ENCODE measurements at places on chromosomes 3 and 15. TPM values are rescaled to one million over a fixed set of nuclear protein-coding genes. Genes with fewer than 3 reads are reported as not detected.

The OSTN gene
- not detected for total RNA-seq

GRCh38 chr15:68341760-68342725 is 64.5 kb downstream of the FEM1B start:
- H3K36me3 ChIP-seq: no peaks in the 10 kb centered on the region
- no peak for DNase-seq
- H3K4me3 ChIP-seq: no peak overlapping the region
- H3K27me3 ChIP-seq: no peaks in the 10 kb centered on the region
- H3K4me1 ChIP-seq: no peaks in the 10 kb centered on the region
- H3K27ac ChIP-seq: no peak overlapping the region

DNA sequence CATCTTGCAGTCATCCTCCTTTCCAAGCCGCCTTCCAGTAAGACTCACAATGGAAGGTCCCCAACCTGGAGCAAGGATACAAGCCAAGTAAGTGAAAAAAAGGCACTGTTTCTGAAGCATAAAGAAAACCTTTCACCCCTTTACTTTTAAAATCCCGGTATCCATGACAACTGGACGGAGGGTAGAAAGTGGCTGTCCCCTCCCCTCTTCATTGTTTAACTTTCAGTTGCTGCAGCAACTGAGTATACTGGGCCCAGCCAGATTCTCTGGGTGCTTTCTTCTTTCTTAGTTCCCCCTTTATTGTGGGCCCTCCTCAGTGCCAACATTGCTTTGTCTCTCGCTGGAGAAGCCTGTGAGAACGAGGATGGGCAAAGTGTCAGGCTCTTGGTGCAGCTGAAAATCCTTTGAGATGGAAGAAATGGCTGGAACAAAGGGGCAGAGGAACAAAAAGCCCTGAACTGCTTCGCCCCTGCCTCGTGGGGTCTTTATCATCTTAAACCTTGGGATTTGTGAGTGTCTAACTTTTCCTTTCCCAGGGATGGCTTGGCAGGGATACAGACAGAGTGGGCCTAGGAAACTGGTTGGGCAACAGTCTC is 224.0 kb upstream of the RGMA start:
- H3K4me1 ChIP-seq: no peaks in the 10 kb centered on the region
- H3K27me3 ChIP-seq: no peaks in the 10 kb centered on the region
- no peak overlapping the region for H3K4me3 ChIP-seq

- H3K36me3 ChIP-seq: no peaks in the 10 kb centered on the region
- no peak overlapping the region for H3K4me3 ChIP-seq
- H3K27me3 ChIP-seq: no peaks in the 10 kb centered on the region
- peaks cover 17% of the 10 kb centered on the region for H3K4me1 ChIP-seq
- DNase-seq: no peak
Observed at GRCh38 chr15:100167884-100168375, 173.8 kb downstream of the ADAMTS17 start.

GRCh38 chr15:51917493-51917892 is 54.1 kb downstream of the LEO1 start:
- H3K27ac ChIP-seq: no peak overlapping the region
- H3K4me3 ChIP-seq: no peak overlapping the region
- H3K27me3 ChIP-seq: no peaks in the 10 kb centered on the region
- H3K4me1 ChIP-seq: no peaks in the 10 kb centered on the region
- peaks cover 36% of the 10 kb centered on the region for H3K36me3 ChIP-seq
- DNase-seq: no peak

- H3K27ac ChIP-seq: no peak overlapping the region
- H3K4me3 ChIP-seq: no peak overlapping the region
- H3K27me3 ChIP-seq: no peaks in the 10 kb centered on the region
- no peak for DNase-seq
- H3K4me1 ChIP-seq: no peaks in the 10 kb centered on the region
Observed at GRCh38 chr15:27070841-27071240, 99.9 kb downstream of the GABRG3 start.

All from natural killer cell (primary cell).